NCI-H524 (cell line): ENCODE measurements at places on chromosomes 11 and 22.

- no peak for DNase-seq
Measured at GRCh38 chr22:26811647-26811992, 154.2 kb downstream of the MIAT start.

- no peak for DNase-seq
Measured at GRCh38 chr11:64222651-64223000, 3.4 kb downstream of the TRPT1 start.

DNA sequence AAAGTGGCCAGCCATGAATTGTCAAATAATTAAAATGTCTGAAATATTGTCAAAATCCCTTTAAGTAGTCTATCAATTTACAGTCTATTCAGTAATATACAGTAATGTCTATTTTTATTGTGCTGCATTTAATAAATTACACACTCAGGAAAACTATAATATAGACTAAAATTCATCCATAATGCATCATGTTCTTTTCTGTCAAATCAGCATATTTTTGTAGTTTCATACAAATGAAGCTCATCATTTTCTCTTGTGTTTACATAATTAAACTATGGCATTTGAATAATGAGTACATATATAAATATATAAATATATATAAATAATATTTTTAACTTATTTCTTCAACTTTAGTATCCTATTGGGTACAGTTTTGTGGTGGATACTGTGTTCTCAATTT lies 868.7 kb upstream of the CHORDC1 start:
- no peak for DNase-seq

DNA sequence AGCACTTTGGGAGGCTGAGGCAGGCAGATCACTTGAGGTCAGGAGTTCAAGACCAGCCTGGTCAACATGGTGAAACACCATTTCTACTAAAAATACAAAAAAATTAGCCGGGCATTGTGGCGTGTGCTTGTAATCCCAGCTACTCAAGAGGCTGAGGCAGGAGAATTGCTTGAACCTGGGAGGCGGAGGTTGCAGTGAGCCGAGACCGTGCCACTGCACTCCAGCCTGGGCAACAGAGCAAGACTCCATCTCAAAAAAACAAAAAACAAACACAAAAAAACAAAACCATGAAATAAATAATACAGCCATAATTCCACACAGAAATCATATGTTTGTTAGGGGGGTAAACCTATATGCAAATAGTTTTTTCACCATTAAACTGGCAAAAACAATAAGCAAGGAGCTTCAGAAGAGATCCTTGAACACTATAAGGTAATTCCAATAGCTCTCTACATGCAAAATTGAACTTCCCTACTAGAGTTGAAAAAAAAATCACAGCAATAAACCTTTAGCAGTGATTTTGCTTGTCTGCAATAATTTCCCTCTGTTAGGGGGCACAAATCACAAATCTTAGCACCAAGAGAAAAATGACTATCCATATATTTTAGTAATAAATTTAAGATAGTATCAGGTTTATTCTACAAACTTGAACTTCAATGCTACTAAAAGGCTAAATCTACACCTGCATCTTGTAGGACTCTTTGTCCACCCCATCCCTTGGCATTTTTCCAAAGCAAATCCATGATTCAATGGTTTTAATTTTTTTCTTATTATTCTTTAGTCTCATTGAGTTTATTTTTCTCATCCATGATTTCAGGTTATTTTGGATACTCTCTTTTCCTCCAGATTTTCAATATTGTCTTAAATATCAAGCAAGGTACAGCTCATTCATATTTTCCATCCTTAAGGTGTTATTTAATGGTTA lies 3.9 kb downstream of the CSTF3 start:
- DNase-seq: no peak

GRCh38 chr11:12175694-12176241 lies 65.4 kb downstream of the MICAL2 start:
- no peak for DNase-seq

- DNase-seq: no peak
Measured at GRCh38 chr11:130204703-130205095, 45.1 kb downstream of the ST14 start.

DNA sequence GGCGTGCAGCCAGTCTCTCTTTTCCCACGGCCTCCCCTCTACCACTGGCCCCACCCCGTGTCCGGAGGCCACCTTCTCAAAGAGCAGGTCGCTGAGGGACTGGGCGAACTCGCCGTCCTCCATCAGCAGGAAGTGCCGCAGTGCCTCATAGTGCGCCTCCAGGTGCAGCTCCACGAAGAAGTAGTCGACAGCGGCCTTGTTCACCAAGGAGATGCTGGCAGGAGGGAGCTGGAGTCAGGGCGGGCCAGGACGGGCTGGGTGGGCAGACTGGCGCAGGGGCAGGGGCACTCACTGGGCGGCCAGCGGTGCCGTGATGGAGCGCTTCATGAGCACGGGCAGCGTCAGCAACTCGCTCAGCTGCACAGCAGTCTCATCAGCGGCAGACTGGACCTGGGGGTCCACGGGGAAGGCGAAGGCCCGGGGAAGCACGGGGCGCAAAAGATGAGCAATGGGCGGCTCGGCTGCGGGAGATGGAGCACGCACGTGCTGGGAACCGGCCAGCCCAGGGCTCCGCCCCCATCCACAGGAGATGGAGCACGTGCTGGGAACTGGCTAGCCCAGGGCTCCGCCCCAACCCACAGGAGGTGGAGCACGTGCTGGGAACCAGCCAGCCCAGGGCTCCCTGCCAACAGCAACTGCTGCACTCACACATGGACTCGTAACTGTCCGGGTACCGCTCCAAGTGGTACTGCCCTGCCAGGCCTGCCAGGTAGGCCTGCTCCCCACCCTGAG lies 18.4 kb downstream of the SELENOO start:
- no peak for DNase-seq

- DNase-seq: no peak
Measured at GRCh38 chr11:39786281-39786680, 1673.2 kb downstream of the LRRC4C start.

GRCh38 chr11:40435344-40435743 lies 1024.1 kb downstream of the LRRC4C start:
- no peak for DNase-seq

DNA sequence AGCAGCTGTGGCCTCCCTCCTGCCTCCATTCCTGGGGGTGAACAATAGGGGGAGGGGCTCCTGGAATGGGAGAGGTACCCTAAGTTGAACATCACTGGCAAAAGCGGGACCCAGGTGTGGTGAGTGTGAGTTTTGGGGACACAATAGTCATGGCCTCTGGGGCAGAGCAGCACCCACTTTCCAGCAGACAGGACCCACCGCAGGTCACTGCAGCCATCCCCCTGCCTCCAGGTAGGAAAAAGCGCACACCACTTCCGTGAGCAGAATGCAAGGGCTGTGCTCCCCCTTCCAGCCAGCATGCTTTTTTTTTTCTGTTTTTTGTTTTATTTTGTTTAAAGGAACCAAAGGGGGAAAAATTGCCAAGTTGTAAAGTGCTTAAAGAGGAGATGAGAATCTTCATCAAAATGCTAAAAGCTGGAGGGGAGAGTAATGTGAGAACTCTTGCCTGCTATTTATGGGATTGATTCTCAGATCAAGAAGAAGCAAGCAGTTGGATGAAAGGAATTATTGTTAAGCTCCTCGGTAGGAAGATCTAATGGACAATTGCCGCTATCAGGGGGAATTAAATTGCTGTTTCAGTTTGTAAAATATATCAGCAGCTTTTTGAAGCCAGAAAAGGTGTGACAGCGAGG lies 152.9 kb downstream of the FEZ1 start:
- no peak for DNase-seq

GRCh38 chr11:46044601-46045000 lies 76.7 kb downstream of the PHF21A start:
- DNase-seq: no peak

GRCh38 chr11:104853276-104853675 lies 45.0 kb downstream of the CASP12 start:
- no peak for DNase-seq

GRCh38 chr11:73475549-73476095 lies 99.4 kb downstream of the RELT start:
- no peak for DNase-seq

DNA sequence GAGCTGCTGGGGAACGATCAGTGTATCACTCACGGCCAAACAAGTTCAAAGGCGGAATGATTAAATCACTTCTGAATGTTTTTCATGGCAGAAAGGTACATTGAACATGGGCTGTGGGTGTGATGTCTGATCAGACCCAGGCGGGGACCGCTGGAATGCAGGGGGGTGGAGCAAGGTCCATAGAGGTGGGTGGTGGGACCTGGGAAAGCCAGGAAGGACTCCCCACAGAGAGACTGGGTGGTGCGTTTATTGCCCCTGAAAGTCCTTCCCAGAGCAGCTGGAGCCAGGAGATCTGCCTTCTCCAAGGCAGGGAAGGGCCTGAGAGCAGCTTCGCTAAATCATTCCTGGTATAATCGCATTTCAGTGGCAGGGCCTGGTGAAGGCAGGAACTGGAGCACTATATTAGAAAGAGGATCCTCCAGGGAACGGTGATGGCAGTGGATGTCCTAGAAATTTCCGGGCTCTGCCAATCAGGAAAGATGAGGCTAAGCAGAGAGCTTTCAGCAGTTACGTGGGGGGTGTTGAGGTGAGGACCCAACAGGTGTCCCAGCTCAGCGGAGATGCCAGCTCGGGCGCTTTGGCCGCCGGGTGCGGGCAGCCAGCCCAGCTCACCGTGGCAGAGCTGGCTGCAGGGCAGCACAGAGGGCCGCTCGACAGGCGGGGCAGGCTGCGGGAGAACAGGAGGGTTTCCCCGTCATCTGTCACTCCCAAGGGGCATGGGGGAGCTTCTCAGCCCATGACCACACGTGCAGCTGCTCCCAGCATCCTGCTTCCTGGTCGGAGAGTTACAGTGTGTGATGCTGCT lies 271.7 kb downstream of the CTTN start:
- DNase-seq: peak; percentile 27

GRCh38 chr11:42025121-42025803 lies 565.8 kb upstream of the LRRC4C start:
- DNase-seq: no peak

GRCh38 chr11:98679673-98680072 lies 341.1 kb upstream of the CNTN5 start:
- DNase-seq: no peak

- no peak for DNase-seq
Measured at GRCh38 chr22:36194385-36194784, 7.2 kb downstream of the APOL4 start.

GRCh38 chr11:82315093-82315492 lies 418.6 kb downstream of the FAM181B start:
- DNase-seq: no peak

GRCh38 chr22:25490896-25491295 lies 73.6 kb upstream of the GRK3 start:
- DNase-seq: no peak

DNA sequence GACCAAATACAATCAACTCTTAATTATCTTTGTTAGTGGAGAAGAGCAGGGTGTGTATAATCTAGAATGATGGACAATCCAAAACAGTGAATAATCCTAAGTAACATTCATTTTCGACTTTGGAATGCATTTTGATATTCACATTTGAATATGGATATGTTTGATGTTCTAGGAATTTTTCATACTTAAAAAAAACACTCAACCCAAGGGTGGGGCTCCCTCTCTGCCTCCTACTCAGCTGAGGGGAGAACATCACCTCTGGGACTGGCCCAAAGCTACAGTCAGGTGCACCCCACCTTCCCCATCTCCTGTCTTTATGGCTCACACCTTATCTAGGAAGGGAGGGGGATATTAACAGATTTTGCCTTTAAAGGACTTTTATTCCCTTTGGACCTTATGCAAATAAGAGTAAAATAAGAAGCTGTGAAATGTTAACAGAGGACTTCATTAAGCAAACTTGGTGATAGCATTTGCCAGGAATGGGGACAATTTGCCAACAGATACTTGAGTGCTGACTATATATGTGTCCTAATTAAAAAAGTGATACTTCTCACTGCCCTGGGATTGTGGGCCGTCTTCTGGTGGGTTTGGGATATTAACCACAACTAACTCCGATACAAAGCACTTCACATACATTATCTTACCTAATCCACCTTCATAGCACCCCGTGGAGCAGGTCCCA lies 187.0 kb downstream of the ST3GAL4 start:
- DNase-seq: no peak

- no peak for DNase-seq
Measured at GRCh38 chr22:39176714-39177455, 24.4 kb upstream of the CBX7 start.

- DNase-seq: peak; percentile 92
Measured at GRCh38 chr11:45607995-45608394, 57.4 kb downstream of the CHST1 start.

- DNase-seq: no peak
Measured at GRCh38 chr11:79165908-79166307, 274.9 kb downstream of the TENM4 start.

DNA sequence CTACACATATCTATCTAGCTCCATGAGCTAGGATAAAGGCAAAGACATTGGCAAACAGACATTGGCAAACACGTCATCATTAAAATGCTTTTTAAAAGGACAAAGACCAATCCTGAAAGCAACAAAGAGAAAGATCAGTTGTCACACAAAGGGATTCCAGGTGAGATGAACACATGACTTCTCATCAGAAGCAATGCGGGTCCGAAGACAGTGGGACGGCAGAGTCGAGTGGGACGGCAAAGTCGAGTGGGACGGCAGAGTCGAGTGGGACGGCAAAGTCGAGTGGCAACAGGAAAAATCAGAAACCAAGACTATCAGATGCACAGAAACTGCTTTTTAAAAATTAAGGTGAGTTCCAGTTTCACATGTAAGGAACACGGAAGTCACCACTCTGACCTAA lies 609.5 kb downstream of the BRD1 start:
- DNase-seq: no peak

DNA sequence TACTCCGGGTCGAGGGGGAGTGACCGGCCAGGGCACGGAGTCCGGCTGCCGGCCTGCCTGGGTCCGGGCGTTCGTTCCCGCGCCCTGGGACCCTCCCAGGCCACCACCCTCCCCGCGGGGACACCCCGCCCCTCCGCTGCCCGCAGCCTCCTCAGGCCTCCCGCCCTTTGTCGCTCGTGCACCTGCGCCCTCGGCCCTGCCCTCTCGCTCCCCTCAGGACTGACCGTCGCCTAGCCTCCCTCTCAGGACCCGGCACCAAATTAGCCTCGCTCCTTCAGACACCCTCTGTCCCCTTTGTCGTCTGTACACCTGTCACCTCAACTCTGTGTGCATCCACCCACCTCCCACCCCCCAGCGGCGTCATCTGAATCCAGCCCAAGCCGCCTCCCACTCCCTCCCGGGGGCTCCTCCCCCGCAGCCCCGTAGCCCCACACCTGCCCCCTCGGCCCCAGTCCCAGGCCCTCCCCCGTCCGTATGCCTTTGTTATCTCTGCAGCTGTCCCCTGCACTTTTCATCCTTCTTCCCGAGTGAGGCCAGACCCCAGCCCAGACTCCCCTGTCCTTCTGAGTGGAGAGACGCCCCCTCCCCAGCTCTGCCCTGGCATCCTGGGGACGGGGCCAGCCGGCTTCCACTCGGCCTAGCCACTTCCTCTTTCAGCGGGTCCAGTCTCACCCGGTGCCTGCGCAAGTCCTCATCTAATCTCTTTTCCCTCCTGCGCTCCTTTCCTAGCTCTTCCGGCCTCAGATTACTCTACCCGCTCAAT lies 643 bp downstream of the TIGD3 start:
- peak; percentile 47 for DNase-seq

GRCh38 chr11:129035244-129035643 lies 92.6 kb upstream of the TP53AIP1 start:
- no peak for DNase-seq
